ENCODE measurements at places on chromosomes 7 and 10.

DNA sequence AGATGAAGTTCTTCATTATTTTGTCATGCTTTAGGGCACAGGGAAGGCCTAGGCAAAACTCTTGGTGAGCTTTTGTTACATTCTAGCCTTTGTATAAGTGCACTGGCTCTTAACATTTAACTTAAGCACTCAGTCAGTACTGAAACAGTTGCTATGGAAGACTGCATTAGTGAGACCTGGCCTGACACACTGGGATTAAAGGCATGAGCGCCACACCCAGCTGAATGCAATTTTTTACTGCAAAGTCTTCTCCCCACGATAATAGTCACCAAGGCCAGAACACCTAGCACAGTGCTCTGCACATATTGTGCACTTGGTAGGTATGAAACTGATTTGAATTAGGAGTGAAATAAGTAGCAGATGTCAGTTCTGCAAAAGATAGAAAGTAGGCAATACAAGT is 41.2 kb upstream of the ZNF138 start:
- DNase-seq = no peak

DNA sequence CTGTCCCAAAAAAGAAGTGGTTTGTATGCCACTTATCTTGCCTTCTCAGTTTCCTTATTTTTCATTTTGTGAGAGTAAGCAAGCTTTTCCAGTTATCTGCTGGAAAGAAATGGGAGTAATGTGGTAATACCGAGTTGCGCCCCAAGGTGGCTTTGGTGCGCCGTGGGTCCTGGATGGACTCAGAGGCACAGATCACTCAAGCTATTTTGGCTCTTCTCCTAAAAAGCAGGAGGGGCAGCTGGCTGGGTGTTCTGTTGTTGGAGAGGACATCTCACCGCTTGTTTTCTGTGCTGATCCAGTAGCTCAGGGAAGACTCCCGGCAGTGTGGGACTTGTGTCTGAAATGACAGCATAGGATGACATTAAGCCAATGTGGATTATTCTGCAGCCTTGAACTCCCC is 16.4 kb downstream of the PRKRIP1 start:
- DNase-seq = peak; percentile 58

DNA sequence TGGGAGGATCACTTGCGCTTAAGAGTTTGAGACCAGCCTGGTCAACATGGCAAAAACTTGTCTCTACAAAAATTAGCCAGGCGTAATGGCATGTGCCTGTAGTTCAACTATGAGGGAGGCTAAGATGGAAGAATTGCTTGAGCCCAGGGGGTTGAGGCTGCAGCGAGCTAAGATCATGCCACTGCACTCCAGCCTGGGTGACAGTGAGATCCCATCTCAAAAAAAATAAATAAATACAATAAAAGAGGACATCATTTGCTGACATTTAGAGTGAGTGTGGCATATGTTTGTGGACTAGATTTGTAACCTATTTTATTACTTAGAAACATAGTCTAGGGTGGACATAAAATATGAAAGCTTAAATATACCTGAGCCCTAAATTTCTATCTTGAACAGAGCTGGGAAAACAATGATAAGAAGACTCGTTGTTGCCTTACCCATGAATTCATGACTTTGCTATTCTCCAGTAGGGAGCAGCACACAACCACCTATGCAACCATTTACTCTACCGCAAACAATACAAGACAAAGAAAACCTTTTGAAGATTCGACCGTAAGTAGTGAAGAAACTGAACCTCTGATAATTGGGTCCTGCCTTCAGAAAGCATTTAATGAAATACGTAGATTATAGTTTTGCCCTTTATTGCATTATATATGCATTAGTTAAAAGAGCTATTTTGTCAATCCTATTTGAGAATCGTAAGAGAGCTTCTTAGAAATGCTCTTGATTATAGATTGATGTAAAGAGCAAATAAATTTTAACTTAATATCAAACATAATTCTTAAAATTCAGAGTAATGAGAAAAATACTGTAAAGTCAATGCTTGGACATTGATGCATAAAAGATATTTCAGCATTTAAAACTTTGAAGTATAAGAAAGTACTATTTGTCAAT is 83.5 kb downstream of the GNAT3 start:
- DNase-seq = peak; percentile 90

DNA sequence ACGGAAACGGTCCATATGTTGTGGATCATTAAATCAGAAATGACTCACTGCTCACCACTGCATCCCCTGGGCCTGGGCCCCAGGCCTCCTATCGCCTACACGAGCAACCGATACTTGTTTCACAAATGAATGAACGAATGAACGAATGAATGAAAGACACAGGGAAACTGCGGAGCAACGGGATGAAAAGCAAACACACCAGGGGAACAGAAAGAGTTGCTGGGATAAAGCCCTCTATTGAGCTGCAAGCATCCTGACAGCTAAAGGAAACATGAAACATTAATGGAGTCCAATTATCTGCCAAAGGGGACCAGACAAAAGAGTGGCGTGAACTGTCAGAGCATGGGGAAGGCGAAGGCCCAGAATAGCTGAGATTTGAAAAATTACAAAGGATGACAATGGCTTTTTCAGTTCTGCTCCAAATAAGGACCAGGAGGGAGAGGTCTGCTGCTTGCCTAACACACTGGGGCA is 92.1 kb downstream of the GRB10 start:
- DNase-seq = no peak

DNA sequence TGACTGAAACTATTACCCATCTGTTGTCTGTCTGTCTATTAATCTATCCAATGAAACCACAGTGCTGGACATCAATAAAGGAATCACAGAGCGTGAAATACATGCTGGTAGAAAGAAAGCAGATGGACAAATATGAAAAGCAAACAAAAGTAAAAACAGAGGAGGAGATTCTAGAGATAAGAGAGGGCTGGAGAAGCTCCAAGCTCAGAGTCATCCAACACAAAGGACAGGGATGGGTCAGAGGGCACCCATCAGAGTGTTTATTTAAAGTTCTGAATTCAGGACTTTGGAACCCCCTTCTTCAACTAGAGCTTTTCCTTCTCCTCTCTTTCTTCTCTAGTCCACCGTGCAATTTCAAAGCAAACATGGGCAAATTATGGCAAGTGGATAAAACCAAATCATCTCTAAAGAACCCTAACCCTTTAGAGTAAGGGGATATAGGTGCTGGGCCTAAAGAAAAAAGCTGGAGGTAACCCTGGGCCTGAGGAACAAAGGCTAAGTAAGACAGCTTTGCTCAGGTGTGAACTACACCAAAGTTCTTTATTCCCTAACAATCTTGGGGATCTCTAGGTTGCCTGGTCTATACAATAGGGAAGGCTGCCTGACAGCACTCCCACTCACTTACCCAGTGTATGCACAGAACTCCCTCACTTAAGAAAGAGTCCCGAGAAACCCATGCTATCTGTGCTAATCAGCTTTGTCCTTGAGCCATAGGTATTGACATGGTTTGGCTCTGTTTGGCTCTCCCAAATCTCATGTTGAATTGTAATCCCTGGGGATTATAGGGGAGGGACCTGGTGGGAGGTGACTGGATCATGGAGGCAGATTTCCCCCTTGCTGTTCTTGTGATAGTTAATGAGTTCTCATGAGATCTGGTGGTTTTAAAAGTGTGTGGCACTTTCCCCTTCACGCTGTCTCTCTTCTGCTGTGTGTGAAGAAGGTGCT is 97.0 kb downstream of the BAMBI start:
- DNase-seq = peak; percentile 21

DNA sequence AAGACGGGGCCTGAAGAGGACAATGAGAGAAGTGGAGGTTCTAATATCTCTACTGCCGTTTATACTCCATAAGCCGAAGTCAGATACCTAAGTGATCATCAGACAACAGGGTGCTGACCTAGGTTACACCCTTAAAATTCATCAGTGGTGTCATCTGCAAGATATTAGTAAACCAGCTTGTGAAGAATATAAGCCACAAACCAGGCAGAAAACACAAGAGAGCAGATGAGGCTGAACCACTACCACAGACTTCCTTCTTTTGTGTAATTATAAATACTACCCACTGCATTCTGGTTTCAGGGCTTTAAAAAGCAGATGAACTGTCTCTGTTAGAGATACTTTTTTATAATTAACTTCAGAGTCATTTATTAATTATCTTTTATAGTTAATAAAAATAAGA is 69.0 kb upstream of the LRRC17 start:
- no peak for DNase-seq

DNA sequence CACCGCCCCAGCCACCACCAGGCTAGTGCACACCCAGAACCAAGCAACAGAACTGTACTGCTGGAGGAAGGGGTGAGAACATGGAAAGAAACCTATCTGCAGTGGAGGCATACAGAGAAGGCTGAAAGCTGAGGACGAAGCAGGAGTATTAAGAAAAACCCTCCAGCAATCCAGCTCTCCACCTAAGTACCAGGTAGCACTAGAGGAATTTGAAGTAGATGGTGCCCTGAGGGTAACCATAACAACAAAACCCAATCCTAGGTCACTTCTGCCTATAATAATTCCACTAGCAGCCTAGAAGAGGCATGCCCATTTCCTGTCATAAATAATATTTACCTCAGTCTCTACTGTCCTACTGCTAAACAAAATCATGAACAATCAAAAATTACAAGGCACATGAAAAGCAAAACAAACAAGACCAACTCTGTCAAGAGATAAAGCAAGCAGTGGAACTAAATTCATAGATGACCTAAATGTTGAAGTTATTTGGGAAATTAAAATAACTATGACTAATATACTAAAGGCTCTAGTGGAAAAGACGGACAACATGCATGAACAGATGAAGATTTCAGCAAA is 51.1 kb downstream of the HYCC1 start:
- no peak for DNase-seq

GRCh38 chr10:43304687-43305333 is 37.9 kb upstream of the RASGEF1A start:
- peak; percentile 45 for DNase-seq

DNA sequence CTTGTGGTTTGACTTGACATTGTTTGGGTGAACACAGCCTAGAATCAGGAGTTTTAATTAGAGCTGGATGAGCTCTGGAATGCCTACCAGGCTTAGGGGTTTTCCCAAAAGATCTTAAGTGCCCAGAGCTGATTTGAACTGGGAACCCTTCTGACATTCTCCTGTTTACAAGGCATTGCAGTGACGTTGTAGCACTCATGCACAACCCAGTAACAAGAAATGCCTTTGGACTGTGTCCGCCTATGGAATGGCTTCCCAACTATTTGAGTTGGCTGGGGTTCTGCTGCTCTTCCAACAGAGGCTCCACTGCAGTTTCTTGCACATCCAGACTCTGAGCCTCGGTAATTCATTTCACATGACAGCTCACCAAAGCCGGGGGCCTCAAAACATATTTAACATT is 76.7 kb upstream of the MKX start:
- DNase-seq = peak; percentile 2

DNA sequence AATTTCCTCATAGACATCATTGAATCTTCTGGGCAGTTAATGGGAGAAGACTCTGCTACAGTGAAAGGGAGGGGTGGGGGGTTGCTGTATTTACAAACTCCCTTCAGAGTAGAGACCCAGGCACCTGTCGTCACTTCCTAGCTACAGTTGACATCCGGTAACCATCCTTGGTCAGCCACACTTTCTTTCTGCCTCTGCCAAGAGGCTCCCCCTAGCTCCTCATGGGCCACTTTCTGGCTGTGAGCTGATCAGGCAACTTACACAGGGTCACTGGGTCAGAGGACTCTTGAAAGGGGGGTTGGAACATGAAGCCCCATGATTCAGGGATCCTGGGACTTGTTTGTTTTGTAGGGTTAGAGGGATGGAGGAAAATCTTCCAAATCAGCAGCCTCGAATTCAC is 1.2 kb downstream of the TECPR1 start:
- no peak for DNase-seq

- DNase-seq = no peak
Measured at GRCh38 chr7:132446260-132446659, 130.0 kb downstream of the PLXNA4 start.

DNA sequence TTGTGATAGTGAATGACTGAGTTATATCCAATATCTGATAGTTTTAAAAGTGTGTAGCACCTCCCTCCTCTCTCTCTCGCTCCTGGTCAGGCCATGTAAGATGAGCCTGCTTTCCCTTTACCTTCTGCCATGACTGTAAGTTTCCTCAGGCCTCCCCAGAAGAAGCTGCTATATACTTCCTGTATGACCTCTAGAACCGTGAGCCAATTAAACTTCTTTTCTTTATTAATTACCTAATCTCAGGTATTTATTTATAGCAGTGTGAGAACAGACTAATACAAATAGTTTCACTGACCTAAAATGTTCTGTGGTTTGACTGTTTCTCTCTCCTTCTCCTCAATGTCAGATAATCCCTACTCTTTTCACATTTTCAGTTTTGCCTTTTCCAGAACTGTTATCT is 321.3 kb upstream of the MBL2 start:
- no peak for DNase-seq

GRCh38 chr10:130339091-130339490 is 202.9 kb downstream of the GLRX3 start:
- DNase-seq = no peak

DNA sequence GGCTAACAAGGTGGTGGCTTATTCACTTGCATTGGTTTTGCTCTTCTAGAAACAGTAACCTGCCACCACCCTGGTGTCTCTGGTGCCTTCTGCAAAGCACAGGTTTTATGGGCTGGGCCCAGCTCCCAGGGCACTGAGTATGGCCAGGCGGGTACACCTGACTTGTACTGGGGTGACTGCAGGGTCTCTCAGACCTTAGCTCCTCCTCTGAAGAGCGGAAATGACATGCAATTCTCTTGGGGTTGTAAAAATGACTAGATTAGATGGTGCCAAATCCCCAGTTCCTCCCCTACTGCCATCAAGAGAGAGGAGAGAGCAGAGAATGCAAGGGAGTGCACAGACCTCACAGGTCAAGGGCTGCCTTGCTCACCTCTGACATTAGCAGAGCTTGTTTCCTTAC is 14.7 kb downstream of the ESYT2 start:
- DNase-seq = peak; percentile 25

GRCh38 chr10:21746118-21746517 is 212.1 kb downstream of the MLLT10 start:
- no peak for DNase-seq

DNA sequence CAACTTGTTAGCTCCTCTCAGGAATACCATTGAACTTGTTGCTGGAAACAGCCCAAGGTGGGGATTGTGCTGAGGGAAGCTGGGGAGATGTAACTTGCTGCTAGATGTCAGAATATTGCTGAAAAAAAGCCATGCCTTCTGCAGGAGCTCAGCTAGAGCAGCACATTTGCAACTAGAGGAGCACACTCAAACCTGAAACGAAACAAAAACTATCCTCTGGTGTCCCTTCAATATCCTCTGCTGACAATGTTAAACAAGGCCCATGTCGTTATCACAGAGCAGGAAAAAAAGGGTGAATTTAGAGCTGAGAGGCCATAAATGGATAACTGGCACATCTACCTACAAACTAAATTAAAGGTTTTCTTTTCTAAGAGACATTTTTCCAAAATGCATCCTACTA is 53.7 kb upstream of the MACC1 start:
- DNase-seq = no peak
